Activated naive CD4-positive, alpha-beta T cell treated with anti-CD3 and anti-CD28 coated beads, Interleukin-2, amount 50 U/mL, for 16 hours (primary cell): ENCODE measurements at places on chromosomes 7 and 10.

GRCh38 chr7:134991469-134992339, 5.4 kb downstream of the AGBL3 start:
- DNase-seq = no peak

GRCh38 chr10:133168617-133169031, 8.6 kb downstream of the KNDC1 start:
- no peak for DNase-seq

DNA sequence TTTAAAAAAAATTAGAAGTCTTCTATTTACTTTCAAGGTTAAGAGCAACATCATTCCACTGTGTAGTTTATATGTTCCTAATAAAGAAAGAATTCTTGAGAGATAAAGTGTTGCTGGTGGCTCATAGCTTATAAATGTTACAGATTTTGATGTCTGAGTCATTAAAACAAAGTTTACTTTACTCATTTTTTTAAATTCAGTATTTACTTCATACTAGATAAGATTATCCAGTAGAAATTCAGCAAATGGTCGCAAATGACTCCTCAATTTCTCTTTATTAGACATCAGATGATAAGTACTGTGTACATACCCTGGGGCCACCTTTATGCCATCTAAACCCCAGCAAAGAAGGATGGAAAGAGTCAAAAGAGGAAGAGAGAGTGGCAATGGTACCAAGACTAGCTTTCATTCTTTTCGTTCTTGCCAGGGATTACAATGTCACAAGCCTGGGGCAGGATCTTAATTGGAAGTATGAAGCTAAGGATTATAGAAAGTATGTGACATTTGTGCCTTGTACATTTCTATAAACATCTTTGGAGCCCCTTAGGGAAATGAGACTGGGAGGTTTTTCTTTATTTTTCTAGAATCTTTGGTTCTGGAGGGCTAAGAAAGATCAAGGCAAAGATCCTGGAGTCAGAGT, 206.1 kb downstream of the CHRM2 start:
- no peak for DNase-seq

DNA sequence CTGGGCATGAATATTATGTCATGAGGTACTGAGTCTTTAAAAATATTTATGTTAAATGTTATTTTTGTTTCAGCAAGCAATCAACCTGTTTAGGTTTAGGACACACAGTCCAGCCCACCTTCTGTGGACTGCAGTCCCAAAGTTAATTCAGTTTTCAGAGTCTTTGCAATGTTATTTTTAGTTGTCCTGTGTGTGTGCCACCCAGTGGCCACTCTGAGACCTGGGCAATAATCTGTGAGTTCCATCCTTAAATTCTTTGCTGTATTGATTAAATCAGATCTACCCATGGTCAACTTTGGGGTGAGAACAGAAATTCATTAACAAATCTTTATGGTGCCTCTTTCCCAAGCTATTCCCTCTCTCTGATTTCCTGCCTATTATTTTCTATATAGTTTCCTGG, 415.1 kb downstream of the CCSER2 start:
- DNase-seq = no peak

DNA sequence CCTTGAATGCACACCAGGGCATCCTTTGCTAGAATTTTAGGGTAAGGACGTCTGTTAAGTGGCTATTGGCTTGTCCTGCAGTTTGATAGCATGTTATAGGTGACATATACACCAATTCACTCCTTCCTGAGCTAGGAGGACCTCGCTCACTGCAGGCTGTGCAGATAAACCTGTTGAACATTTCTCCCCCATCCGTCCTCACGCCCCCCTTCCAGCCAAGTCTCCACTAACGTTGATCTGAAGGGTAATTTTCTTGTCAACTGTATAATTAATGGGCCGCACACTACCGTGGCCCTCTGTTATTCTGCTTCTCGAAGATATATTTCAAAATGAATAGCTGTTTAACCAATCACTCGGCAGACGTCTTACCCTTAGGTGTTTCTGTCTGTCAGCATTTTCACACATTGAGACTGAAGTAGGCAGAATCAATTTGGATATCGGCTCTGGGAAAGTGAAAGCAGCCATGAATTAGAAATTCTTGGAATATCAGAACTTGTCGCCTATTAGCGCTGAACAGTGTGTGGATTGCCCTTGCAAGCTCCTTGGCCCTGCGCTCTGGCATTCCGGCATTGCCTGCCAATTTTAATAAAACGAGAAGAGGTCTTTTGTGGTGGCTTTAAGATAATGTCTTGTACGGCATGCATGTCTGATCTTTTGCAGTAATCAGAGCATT, 905.3 kb downstream of the TYW1 start:
- no peak for DNase-seq

DNA sequence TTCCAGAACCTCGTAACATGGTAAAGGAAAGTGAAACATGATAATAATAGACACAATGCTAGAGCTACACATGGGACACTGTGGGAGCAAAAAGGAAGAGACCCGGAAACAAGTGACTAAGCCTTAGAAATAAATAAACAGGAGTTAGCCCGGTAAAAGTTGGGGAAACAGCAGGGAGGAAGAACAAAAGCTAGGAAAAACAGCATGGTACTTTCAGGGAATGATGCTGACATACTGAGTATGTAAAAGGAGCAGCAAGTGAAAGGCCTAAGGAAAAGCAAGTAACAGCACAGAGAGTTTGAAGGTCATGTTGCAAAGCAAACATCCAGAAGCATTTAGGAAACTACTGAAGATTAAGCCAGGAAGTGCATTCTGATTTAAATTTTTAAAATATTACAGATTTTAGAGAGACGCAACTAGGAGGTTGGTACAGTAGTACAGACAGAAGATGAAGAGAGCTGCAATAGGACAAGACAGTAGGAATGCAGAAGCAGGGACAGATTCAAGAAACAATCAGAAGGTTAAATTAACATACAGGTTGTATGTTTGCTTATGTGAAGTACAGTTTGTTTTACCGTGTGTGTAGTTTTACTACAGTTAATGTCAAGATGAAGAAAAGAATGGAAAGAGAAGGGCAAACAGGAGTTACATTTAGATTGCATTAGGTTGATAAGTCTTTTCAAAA, 63.7 kb downstream of the ARHGAP12 start:
- no peak for DNase-seq

- no peak for DNase-seq
Observed at GRCh38 chr7:1644341-1645070, 25.6 kb upstream of the ELFN1 start.

DNA sequence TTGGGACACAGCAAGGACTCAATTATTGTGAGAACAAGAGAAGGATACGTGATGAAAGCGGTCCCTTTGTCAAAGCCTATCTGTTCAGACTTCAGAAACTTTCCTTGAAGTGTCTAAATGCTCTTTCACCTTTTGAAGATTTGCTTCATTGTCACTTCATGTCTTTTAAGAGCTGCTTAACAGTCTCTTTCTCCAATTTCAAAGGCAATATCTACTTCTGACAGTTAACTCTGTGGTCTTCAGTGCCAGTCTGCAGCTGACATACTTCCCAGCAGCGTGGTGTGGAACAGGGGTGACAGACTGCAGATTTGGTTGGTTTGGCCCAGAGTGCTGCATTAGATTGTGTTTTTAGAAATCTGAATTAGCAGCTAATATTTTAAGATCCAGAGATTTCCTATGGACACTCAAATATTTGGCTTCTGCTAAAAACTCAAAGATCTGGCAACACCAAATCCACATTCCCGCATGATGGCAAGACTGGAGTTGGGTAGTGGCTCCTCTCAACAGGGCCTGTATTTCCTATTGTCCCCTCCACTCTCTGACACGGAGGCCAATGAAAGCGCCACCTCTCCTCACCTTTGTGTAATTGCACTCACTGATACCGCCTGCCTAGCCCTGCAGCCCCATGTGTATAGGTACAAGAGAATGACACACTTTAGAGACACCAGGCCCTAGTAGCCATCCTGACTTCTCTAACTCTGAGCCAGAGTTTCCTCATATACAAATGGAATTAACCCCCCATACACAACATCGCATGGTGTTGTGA, 11.5 kb downstream of the SCRN1 start:
- DNase-seq = no peak

- DNase-seq = no peak
Observed at GRCh38 chr10:126475074-126475691, 86.9 kb upstream of the ADAM12 start.

DNA sequence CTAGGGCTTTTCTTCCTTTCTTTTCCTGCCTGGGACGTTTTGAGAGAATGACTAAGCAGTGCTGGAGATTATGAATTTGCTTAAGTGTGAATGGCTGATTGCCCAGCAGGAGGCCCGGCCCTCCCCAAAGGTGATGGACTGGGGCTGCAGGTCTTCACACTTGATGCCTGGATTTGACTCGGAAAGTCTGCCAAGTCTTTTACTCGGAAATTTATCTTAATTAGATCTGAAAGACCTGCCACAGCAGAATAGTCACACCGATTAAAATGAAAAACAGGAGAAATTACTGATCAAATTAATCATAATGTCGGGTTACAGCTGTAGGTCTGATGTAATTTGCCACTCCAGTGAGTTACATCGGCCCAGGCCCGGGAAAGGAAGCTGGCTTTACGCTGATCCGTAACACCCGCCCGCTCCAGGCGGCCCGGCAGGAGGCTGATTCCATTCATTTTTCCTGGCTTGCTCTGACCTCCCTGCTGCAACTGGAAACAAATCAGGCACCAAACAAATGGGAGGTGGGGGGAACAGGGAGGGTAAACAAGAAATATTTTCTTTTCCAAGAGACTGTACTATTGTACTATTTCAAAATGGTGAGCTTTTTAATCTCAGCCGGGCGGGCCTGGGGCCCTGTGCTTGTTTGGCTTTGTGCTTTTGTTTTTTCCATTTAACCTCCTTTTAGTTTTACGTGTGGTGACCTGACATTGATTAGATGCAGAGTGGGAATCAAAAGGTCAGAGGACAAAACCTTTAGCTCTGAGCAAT, 212.4 kb upstream of the YAE1 start:
- no peak for DNase-seq

- DNase-seq = no peak
Observed at GRCh38 chr7:47576031-47576865, 5.7 kb downstream of the TNS3 start.

- no peak for DNase-seq
Observed at GRCh38 chr7:23787272-23787671, 77.3 kb downstream of the STK31 start.

DNA sequence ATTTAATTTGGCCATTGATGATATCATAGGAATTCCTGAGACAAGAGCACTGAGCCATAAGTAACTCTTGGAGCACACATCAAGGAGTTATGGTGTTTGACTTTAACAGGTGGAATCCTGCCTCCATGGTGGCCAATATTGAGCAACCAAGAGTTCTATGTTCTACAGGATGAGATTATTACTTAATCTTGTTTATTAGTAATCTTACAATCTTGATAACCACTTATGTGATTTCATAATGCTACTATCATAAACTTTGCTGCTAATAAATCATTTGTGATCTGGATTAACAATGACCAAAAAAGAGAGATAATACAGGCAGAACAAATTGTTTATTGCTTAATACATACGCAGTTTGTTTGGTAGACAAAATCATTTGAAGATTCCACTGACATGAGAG, 27.5 kb upstream of the PDK4 start:
- no peak for DNase-seq

DNA sequence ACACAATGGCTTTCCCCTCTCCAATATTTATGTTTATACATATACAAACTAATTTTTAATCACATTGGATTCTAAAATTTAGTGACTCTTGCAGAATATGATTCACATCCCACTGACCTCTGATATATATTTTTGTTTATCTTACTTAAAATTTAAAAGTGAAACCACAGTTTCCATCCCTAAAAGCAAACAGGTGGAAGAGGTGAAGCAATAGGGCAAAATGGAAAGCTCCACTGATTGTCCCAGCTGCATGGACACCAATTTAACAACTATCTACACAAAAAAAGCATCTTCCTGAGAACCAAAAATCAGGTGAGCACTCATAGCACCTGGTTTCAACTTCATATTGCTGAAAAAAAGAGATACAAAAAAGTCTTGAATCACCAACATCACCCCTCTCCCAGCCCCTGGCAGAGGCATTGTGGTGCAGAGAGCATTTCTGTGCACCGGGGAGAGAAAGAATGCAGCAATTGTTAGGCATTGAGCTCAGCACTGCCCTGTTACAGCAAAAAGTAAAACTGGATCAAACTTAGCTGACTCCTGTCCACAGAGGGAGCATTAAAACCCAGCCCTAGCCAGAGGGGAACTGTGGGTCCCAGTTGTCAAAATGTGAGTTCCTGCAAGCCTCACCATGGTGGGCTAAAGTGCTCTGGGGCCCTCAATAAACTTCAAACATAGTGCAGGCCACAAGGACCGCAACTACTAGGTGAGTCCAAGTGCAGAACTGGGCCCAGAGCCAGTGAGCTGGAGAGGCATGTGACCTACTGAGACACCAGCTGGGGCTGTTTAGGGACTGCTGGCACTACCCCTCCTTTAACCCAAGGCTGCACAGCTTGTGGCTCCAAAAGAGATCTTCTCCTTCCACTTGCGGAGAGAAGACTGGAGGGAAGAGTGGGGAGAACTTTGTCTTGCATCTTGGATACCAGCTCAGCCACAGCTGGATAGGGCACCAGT, 92.1 kb downstream of the SIRT1 start:
- no peak for DNase-seq

GRCh38 chr7:37526623-37527022, 78.0 kb upstream of the ELMO1 start:
- DNase-seq = no peak

GRCh38 chr7:88480271-88480670, 173.6 kb upstream of the STEAP4 start:
- no peak for DNase-seq

DNA sequence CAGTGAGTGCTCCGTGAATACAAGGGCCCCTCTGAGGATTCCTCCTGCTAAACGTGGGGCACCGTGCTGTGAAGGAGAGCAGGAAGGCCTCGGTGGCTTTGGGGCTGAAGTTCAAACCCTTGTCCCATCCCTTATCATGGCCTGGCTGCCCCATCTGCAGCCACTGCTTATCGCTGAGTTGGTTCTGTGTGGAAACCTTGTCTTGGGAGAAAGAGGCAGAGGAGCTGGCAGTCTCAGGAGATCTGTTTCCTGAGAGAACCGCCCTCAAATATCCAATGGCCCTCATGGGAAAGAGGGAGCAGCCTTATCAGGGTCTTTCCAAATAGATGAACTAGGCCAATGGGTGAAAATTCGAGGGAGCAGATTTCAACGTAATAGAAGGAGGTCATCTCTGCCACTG, 52.0 kb upstream of the NRF1 start:
- DNase-seq = no peak

DNA sequence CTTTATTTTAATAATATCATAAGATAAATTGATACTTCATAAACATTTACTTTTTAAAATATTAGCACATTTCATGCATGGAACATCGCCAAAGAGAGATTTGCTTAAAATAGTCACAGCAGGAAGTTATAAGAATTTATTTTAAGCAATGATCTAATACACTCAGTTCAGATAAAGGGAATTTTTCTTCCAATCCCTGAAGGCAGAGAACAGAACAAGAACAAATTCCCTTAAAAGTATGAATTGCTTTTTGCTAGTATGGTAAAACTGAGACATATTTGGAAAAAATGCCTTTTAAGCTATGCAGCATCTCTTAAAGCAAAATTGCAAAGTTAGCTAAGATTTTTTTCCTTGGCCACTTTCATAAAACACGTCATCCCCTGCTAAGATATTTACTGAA, 91.0 kb downstream of the SEMA3D start:
- no peak for DNase-seq
